ENCODE measurements at places on chromosomes 16 and 17. TPM values are rescaled to one million over a fixed set of nuclear protein-coding genes. Genes with fewer than 3 reads are reported as not detected.
A peak's percentile ranks its signal among the peaks of the same experiment; 100 is the strongest.

Gene NOTUM
- polyA plus RNA-seq: 0.27 TPM

GRCh38 chr17:74042744-74043486, 160.6 kb upstream of the RPL38 start:
- no peak for DNase-seq

GRCh38 chr16:9677301-9677653, 505.0 kb downstream of the GRIN2A start:
- no peak for DNase-seq

- DNase-seq: no peak
These were observed 99.9 kb downstream of the CDK5R1 start for GRCh38 chr17:32586666-32587065.

- no peak for DNase-seq
These were observed 45.3 kb downstream of the IL21R start for GRCh38 chr16:27447301-27447700.

GRCh38 chr17:15278924-15279477, 13.9 kb upstream of the PMP22 start:
- no peak for DNase-seq

DNA sequence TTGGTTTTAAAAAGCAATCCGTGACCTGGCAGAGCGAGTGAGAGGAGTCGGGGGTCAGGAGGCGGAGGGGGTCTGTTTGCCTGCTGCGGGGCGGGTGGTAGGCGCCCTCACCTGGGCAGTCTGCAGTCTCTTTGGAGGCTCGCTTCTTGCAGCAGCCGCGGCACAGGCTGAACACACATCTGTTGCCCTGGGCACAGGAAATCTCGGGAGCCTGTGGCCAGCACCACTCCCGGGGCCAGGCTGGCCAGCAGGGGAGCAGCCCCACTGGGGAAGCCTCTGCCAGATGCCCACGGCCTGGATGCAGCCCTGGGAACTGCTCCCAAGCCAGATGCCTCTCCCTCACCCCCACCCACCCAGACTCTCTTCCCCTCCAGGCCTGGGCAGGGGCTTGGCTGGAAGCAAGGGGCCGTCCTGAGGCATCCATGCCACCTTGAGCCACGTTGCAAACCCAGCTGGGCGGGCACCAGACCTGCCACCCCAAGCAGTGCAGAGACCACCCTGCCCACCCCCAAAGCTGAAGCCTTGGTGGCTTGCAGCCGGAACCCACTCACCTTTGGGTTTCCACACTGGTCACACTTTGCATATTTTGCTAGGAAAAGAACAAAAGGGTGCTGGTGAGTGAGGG, 6.6 kb downstream of the GPS1 start:
- DNase-seq: peak; percentile 68

DNA sequence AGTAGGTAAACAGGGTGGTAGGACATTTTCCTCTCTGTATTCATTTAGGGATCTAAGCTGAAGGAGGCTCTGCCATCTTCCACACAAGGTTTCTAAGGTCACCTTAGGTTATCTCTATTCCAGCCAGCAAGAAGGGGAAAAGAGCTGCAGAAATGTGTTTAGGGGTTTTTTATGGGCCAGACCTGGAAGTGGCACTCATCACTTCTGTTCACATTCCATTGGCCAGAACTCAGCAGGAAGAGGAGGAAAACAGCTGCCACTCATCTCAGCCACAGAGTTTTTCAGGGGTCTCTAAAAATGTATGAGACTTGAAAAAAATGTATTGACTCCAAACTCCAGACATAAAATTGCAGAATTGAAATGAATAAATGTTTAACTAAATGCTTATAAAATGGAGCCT, 65.8 kb downstream of the FTO start:
- DNase-seq: no peak

All from pancreas (tissue), 10 donors.